Stimulated activated CD4-positive, alpha-beta T cell treated with anti-CD3 and anti-CD28 coated beads, Interleukin-1b, Interleukin-23, amount 100 ng/mL, for 48 hours (primary cell): ENCODE measurements at places on chromosomes 5 and 9.

DNA sequence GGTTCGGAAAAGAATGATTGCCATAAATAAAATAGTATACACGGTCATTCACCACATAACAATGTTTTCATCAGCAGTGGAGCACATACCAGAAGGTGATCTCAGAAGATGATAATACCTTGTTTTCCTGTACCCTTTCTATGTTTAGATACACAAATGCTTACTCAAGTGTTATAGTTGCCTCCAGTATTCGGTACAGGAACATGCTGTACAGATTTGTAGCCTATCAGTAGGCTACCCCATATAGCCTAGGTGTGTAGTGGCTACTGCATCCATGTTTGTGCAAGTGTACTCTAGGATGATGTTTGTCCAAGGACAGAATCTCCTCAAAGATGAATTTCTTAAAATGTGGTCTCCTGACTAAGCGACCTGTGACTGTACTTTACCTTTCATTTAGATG is 59.2 kb downstream of the ICE1 start:
- DNase-seq: no peak

- no peak for DNase-seq
Measured at GRCh38 chr5:41575110-41575779, 64.8 kb upstream of the PLCXD3 start.

GRCh38 chr5:2752821-2753439 is 1.5 kb upstream of the IRX2 start:
- no peak for DNase-seq

DNA sequence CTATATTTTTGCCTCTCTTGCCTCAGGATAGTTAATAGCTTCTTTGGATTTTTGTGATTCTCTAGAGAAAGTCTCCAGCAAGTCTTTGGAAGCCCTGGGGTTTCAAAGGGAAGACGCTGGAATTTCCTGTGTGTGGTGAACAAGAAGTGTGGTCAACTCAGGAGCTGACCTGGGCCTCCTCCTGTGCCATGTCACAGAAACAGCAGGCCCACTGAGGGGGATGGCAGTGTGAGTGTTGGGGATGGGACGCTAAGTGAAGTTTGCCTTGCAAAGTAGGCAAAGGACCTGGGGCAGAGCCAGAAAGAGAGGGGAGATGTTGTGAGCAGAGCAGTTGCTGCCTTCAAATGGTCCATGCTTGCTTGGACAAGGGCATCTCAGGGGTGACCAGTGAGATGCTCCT is 226.3 kb downstream of the DMRT2 start:
- DNase-seq: no peak

- no peak for DNase-seq
Measured at GRCh38 chr5:135723491-135723890, 111.0 kb upstream of the SLC25A48 start.

- DNase-seq: no peak
Measured at GRCh38 chr5:17203329-17204132, 13.9 kb upstream of the BASP1 start.

GRCh38 chr9:114382699-114383520 is 4.9 kb downstream of the AKNA start:
- peak; percentile 75 for DNase-seq
